Amniotic stem cell (primary cell): ENCODE measurements at places on chromosomes 4 and X.
A peak's percentile ranks its signal among the peaks of the same experiment; 100 is the strongest.

DNA sequence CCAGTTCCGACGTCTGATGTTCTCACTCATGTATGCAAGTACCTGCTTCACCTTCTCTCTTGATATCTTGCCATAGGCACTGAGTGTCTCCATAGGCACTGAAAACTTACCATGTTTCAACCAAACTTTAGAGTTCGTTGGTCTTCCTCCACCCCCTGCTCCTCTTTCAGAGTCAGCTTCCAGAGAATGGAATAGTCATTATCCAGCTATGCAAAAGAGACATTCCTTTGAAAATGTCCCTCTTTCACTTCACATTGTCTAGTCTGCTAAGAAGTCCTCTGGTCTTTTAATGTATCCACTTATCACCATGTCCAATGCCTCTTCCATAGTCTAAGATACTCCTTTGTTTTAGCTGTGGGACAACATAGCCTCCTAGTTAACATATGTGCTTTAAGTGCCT, 566.0 kb upstream of the TENM3 start:
- DNase-seq, result no peak

- peak; percentile 83 for DNase-seq
These were observed 6.2 kb downstream of the TXK start for GRCh38 chr4:48127682-48128404.

GRCh38 chr4:5186271-5187064, 135.2 kb downstream of the STK32B start:
- DNase-seq, result no peak

DNA sequence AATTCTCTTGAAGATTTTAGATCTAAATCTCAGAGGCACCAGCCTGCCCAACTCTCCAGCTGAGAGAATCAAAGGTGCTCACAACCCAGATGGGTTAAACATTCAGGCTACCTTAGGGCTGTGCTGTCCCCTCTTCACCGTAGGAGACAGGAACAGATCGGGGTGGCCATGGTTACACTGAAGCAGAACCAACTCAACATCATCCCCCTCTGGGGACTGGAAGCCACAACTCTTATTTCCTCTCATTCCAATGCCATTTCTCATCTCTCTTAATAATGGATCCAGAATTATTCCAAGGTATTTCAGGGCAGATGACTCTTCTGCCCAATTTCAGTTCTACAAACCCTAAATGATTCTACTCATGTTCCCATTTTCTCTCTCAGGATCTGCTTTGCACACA, 109.7 kb downstream of the NKX6-1 start:
- DNase-seq, result no peak

GRCh38 chr4:145843639-145844038, 95.0 kb downstream of the ZNF827 start:
- DNase-seq, result no peak

DNA sequence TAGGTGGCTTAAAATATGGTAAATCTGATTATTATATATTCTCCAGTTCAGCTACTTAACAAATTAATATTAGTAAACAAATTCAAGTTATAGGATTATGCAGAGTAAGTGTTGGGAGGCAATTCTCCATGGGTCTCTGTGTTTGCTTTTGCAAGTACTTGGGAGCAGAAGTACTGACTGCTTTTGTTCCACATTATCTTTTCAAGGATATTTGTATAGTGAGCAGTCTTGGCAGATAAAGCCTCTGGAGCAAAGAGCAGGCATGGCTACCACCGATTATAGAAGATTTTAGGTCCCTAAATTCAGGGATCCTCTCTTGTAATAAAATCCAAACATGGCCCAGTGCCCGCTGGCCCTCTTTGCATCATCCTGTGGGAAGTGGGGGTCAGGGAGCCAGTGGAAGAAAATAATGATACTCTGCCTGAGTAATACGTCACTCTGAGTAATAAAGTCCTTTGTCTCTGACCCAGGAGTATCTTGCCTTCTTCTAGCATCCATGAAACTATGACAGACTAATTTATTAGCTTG, 23.2 kb downstream of the NDNF start:
- no peak for DNase-seq

GRCh38 chr4:78324625-78325024, 226.9 kb upstream of the ANXA3 start:
- DNase-seq, result no peak

- no peak for DNase-seq
These were observed 12.7 kb downstream of the ACOX3 start for GRCh38 chr4:8427761-8428287.

GRCh38 chr4:30757357-30757756, 37.2 kb downstream of the PCDH7 start:
- DNase-seq, result peak; percentile 86

GRCh38 chrX:77679144-77679543, 106.9 kb downstream of the ATRX start:
- DNase-seq, result no peak

DNA sequence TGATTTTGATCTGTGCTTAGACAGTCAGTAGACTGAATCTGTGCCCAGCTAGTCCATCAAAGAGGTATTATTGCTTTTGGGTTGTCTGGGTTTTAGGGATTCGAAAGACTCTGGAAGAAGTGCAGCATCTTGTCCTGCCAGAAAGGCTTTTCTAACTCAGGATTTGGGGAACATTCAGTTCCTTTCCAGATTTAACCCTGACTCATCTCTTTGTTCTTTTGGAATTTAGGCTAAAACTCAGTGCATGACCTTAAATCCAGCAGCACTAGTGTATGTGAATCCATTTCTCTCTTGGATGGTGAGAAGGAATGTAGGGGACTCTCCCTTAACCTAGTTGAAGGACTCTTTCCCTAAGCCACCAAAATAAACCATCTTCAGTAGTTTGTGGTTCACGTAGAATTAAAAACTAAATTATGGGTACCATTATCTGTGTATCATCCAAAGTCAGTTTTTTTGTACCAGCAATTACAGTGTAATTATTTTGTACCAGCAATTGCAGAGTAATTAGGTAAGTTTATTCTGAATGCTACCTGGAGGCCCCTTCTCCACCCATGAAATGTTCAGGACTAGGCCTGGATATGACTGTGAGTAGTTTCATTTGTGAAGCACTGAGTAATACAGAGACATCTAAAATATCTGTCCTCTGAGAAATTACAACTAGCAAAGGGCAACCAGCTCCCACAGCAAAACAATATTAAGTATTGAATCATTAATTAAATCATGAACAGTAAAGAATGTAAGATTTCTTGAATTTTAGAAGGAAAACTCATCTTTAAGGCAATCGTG, 384.0 kb downstream of the TMA16 start:
- no peak for DNase-seq

GRCh38 chrX:37922928-37923327, 75.6 kb upstream of the DYNLT3 start:
- DNase-seq, result no peak

DNA sequence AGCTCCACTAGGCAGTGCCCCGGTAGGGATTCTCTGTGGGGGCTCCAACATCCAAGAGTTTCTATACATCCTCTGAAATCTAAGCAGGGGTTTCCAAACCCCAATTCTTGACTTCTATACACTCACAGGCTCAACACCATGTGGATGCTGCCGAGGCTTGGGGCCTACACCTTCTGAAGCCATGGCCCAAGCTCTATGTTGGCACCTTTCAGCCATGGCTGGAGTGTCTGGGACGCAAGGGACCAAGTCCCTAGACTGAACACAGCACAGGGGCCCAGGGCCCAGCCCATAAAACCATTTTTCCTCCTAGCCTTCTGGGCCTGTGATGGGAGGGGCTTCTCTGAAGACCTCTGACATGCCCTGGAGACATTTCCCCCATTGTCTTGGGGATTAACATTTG, 511.8 kb downstream of the TRAM1L1 start:
- no peak for DNase-seq

DNA sequence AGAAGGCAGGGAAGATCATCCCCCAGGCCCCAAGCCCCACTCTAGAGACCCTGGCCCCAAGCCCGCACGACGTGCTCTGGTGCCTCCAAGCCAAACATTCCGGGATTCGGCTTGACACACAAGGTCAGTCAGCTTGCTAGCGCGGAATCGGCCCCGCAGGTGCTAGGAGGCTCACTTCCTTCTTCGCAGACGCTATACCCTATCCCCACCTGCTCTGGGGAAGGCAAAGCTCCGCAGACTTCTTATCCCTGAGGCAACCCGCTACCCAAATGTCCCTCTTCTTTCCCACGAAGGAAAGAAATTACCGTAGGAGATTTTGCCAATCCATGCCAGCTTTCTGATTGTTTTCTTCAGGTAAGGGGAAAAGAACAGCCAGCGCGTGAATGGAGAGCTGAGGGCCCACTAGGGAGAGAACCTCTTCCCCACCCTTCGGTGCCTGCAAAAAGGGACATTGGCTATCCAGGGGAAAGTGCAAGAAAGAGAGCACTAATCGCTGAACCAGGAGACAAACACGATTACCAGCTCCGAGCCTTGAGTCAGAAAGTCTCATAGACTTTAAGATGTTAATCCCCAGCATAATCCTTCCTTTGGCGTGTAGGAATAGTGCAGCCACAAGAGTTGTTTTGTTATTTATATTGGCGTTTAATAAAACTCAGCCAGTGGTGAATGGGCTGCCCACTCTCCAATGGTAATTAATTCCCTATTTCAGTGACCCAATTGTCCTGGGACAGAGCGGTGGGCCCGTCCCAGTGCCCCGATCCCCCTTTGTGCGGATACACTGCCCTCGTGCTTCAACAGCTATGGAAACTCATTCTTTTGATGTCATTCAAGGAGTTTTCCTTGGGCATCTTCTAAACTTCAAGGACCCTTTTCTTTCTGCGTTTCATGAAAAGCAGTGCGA, 5.4 kb upstream of the NEUROG2 start:
- no peak for DNase-seq

GRCh38 chrX:81957900-81958545, 756.1 kb downstream of the SH3BGRL start:
- no peak for DNase-seq

DNA sequence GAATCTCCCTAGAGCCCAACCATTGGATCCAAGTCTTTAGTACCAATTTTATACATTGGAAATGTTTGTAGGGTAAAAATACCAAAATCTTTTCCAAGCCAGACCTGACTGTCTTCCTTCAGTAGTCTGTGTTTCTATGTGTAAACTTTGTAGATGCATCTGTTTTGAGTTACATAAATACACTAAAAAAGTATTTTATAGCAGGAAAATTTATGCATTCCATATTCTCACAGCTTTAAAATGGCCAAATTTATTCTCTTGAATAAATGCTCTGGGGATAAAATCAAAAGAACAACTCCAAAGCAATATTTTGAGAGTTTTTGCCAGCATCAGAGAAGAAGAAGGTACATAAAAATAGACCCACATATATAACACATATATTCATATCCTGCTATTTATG, 377.4 kb downstream of the PPP3CA start:
- DNase-seq, result no peak

DNA sequence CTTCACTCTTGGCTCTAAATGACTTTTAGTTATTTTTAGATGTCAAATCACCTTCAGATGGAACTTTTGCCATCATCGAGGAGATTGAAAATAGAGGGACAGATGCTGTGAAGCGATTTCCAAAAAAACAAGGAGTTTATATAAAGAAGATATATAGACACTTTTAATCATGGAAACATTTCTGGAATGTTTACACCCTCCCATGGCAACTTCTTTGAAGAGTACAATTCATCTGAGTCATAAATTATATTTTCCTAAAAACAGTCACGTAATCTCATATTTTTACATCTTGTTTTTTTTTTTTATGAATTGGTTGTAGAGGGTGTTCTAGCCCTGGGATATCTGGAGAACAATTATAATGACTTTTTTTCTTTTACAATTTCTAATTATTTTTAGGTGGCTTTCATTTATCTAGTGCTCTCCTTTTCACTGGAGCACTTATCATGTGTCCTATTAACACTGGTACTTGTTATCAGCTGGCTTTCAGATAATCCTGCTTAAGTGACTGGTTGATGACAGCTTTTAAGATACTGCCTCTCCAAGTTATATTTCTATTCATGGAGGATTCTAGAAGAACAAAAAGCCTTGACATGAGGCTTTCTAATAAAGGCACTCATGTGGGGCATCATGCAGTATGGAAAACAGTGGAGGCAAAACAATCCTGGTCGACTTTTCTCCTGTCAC, 24.9 kb downstream of the PCDH7 start:
- peak; percentile 21 for DNase-seq

- DNase-seq, result no peak
These were observed 5.8 kb downstream of the FAM114A1 start for GRCh38 chr4:38873290-38873944.

DNA sequence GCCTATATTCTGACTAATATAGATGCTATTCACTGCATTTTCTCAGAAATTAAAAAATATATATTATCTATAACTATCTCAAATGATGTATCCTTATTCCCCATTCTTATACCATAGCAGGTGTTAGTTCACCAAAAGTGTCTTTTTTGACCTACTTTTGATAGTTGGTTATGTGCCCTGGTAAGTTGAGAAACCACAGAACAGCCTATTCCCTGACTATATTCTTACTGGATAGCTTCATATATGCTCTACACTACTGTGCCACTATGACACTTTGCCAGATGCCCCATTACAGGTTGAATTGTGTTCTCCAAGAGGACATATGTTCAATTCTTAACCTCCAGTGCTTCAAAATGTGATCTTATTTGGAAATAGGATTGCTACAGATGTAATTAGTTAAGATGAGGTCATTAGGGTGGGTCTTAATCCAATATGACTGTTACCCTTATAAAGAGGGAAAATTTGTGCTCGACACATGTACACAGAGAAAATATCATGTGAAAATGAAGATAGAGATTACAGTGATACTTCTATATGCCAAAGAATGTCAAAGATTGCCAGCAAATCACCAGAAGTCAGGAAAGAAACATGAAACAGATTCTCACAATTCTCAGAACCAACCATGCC, 76.1 kb downstream of the LRBA start:
- no peak for DNase-seq

GRCh38 chr4:57055886-57056285, 54.3 kb downstream of the IGFBP7 start:
- no peak for DNase-seq

DNA sequence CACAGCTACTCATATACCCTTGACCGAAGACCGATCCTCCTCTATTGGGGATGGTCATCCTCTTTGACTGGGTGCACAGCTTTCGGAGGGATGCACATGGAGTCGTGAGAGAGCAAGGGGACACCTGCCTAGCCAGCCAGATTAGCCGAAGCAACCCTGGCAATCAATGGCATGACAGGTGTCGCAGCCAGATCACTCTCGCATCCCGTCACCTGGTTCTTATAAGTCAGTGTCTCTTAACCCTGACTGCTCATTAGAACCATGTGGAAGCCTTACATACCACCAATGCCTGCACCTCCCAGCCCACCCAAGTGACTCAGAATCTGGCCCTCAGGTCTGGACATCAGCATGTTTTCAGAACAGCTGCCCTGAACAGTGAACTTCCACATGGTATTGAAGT, 249.7 kb downstream of the EVC2 start:
- no peak for DNase-seq

DNA sequence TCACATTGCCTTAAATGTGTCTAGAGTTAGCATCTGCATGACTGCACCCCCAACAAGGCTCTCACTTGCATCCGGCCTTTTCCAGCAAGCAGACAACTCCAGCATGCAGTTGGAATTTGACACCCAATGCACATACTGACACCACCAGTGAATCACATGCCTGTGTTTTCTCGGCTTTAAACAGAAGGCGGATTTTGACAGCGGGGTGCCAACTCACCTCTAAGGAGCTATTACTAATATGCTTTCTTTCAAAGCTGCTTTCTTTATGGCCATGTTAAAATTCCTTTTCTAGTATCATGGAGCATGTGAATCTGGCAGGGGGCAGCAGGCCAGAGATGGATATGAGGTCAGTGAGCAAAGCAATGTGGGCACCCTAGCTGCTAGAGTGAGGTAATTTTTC, 78.0 kb upstream of the CLNK start:
- peak; percentile 29 for DNase-seq

- DNase-seq, result no peak
These were observed 25.4 kb upstream of the ACSL1 start for GRCh38 chr4:184851200-184851541.

GRCh38 chr4:141464366-141464765, 172.0 kb upstream of the IL15 start:
- no peak for DNase-seq

GRCh38 chr4:9762823-9763475, 18.5 kb upstream of the DRD5 start:
- DNase-seq, result no peak
